ENCODE measurements at places on chromosomes 5 and 9.

DNA sequence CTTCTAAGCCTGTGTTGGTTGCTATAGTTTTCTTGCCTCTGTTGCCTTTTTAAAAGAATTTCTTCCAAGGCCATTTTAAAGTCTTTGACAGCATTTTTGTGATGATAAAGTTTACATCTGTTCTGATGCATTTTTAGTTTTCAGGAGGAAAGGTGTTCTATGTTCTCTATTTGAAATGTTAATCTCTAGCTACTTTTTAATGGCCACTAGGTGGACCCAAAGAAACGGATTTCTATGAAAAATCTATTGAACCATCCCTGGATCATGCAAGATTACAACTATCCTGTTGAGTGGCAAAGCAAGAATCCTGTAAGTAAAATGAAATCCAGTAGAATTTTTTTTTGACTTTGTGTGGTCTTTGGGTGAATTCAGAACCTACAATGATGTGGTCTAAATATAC lies 60.2 kb downstream of the MELK start:
- no peak for DNase-seq

DNA sequence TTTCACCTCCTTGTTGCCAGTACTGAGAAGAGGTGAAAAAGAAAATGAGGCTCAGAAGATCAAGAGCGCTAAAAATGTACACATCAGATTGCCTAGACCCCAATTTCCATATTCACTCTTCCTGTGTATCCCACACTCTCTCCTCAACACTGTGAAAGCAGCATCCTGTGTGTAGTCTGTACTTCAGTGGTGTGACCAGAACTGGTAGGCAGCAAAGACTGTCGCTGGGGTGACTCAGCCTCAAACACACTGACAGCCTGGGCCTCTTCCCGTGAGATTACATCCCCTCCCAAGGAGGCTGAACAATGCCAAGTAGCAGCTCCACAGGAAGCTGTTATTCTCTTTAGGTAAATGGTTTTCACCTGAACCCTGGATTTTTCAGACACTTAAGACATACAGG lies 135.5 kb downstream of the CCDC192 start:
- DNase-seq, result peak; percentile 49

DNA sequence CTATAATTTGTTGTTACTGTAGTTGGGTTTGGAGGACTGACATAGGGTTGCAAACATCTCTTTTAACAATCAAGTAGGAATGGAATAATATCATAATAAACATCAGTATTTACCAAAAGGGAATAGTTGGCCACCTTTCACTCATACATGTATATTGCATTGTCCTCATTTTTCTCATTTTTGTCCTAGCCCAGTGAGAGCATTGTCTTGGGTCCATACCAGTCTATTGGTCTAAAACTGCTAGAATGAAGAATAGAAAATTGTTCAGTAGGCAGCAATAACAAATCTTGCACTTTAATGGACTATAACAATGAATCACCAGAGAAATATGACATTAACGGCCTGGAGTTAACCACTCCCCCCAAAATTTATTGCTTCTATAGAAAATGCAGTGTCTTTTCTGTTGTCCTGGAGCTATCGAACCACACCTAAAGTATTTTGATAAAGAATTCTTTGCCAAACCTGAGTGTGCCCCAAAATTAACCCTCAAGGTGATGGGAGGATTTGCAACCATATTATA lies 80.9 kb upstream of the IL33 start:
- no peak for DNase-seq

DNA sequence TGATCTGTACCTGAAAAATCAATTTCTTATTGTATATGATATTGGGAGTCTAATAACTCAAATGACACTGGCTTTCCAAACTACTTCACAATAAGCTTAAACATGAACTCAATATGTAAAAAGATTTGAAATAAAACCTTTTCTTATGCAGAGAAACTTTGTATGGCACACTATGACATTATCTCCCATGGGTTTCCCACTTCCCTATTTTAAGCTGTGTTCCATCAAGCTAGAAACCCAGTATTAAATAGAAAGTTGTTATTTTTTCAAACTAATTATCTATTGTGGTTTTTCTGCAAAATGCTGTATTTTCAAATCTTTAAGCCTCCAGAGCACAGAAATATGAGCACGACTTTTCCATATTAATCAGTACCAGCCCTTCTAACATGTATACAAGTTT lies 174.7 kb downstream of the NFIB start:
- DNase-seq, result no peak

GRCh38 chr5:60519372-60519771 lies 180.6 kb downstream of the DEPDC1B start:
- DNase-seq, result no peak

DNA sequence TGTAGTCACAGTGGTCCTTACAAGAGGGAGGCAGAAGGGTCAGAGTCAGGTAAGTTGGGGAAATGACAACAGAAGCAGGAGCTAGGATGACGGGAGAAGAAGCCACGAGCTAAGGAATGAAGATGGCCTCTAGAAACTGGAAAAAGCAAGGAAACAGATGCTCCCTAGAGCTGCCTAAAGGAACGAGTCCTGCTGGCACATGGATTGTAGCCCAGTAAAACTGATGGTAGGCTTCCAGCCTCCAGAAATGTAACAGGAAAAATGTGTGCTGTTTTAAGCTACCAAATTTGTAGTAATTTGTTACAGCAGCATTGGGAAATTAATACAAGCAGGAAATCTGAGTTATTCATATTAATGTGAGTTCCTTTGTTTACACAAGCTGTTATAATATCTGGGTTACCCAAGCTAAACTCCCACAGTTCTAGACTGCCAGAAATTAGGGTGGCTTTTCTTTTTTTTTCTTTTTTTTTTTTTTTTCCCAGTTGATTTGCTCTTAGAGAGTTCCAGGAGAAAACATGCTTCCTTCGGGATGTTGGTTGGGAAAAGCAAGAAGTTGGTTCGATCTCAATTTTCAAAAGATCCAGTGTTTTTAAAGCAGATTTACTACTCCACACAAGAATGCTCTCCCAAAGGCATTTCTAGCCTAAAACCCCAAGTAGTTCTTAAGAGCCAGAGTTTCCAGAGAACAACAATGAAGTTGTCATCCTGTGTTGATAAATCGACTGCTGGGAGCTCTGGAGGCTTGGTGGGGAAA lies 400.0 kb upstream of the SLC24A2 start:
- no peak for DNase-seq

DNA sequence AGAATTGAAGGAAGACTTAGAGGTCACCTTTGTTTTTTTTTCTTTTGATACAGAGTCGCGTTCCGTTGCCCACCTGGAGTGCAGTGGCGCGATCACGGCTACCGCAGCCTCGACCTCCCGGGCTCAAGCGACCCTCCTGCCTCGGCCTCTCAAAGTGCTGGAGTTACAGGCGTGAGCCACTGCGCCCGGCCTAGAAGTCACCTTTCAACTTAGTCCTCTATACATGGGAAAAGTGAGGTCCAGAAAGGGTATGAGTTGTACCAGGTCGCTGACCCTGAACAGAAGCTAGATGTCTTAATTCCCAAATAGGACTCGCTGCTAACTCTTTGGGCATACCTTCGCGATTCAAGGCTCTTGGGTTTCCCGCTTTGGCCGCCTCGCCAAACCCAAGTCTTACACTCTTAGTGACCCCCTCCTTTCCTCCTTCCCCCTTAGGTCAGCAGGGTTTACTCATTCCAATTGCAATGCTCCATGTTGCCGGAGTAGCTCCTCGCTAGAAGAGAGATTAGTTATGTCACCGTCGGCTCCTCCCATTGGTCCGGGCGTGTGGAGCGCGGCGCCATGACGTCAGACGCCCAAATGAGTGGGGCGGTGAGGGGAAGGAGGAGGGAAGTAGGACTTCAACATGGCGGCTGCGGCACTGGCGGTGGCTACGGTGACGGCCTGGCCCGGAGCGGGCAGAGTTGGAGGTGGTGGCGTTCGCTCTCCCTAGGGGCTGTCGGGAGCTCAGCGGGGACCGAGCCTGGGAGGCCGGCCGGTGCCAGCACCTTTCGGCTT lies at the start of gene UBAP1:
TSS of gene UBAP1 (plus strand) at position 608 of the 777 bp plus-strand sequence. CDS start 41,872 bp downstream, outside the sequence.
- peak; percentile 89 for DNase-seq

GRCh38 chr9:135971111-135971766 lies 10.1 kb upstream of the UBAC1 start:
- DNase-seq, result no peak

- DNase-seq, result no peak
These were observed 66.0 kb downstream of the RASEF start for GRCh38 chr9:82996941-82997340.

DNA sequence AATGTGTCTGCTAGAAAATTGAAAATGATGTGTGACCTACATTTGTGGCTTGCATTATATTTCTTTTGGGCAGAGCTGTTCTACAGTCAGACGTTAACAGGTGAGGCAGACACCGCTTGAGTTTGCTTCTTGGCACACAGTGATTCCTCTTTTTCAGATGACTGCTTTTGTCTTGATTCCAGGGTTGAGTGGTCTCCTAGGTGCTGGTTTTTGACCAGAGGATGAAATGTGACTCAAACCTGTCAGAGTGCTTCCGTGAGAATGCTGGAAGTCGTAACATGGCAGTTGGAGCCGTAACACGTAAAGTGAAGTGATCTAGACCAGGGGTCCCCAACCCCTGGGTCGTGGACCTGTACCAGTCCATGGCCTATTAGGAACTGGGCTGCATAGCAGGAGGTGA lies 28.3 kb upstream of the NDFIP1 start:
- DNase-seq, result no peak

GRCh38 chr9:84796404-84796803 lies 126.9 kb downstream of the NTRK2 start:
- no peak for DNase-seq

DNA sequence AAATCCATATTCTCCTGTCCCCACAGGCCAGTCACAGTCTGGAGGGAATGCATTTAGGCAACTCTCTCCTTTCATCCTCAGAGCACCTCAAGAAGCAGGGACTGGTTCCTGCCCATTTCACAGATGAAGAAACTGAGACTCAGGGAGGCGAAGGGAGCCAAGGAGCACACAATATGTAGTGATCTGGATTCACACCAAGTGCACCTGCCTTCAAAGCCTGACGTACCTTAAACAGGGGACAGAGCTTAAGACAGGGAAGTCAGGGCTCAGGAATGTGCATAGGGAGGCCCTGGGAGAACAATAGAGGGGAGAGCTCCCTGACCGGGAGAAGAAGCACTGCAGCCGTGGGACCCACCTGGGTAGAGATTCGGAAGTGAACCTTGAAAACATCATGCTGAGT lies 83.0 kb downstream of the GABBR2 start:
- DNase-seq, result no peak

- DNase-seq, result no peak
These were observed 281.6 kb downstream of the CRB2 start for GRCh38 chr9:123637606-123637944.

- no peak for DNase-seq
These were observed 41.5 kb downstream of the CXXC5 start for GRCh38 chr5:139689631-139690063.

DNA sequence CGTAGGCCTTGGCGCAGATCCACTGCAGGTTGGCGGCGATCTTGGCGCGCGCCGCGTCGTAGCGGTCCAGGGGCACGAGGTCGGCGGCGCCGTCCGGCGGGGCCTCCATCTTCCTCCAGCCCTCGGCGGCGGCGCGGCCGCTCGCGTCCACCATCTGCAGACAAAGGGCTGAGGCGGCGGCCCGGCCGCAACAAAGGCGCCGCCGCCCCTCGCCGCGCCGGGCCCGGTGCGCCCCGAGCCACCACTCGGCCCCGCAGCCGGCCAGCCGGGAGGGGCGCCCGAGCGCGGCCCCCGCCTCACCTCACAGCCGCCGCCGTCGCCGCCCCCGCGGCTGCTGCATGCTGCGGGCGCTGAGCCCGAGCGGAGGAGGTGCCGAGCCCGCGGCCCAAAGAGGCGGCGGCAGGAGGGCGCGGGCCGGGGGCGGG lies 328 bp downstream of the CAMSAP1 start:
- DNase-seq, result no peak

GRCh38 chr9:94010980-94011533 lies 55.9 kb upstream of the BARX1 start:
- DNase-seq, result no peak

GRCh38 chr9:133396952-133397351 lies 20.8 kb downstream of the STKLD1 start:
- DNase-seq, result no peak

GRCh38 chr5:113252066-113252465 lies 182.7 kb downstream of the TSSK1B start:
- DNase-seq, result no peak

DNA sequence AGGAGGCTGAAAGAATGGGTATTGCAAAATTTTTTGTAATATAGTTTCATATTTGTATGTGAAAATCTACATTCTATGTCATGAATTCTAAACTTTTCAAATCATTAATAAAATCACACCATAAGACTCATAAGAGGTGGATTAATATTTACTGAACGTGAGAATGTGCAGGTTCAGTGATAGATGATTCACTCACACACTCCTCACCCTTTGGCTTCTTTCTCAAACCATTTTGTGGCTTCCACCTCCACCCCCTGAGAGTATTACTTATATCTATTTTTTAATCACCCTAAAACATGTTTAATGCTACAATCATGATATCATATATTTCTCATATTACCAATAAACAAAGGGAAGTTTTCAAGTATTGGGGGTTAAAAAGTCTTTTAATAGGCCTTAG lies 275.5 kb downstream of the MEF2C start:
- no peak for DNase-seq

- no peak for DNase-seq
These were observed 21.7 kb downstream of the FER start for GRCh38 chr5:108769352-108769751.

GRCh38 chr5:158643840-158644239 lies 455.9 kb downstream of the EBF1 start:
- DNase-seq, result no peak

- DNase-seq, result no peak
These were observed 82.7 kb downstream of the DOCK8 start for GRCh38 chr9:297104-297972.

DNA sequence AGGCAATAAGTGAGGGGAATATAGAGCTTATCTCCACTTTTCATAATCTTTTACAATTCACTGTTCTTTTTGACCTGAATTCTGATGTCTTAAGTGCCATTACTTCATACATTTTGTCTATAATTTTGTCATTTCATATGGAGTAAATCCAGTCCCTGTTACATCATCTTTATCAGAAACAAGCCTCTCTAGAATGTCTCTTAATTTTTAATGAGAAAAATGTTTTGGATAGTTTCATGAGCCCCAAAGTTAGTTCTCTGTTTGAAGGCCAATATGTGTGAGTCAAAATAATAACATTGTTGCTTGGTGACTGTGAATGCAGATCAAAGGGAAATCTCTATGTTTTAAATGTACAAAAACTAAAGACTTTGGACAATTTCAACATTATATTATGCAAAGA lies 329.6 kb upstream of the ARRDC3 start:
- no peak for DNase-seq

- DNase-seq, result no peak
These were observed 14.4 kb downstream of the GLDC start for GRCh38 chr9:6631207-6631512.

- no peak for DNase-seq
These were observed 97.6 kb downstream of the ARSB start for GRCh38 chr5:78887384-78888118.

DNA sequence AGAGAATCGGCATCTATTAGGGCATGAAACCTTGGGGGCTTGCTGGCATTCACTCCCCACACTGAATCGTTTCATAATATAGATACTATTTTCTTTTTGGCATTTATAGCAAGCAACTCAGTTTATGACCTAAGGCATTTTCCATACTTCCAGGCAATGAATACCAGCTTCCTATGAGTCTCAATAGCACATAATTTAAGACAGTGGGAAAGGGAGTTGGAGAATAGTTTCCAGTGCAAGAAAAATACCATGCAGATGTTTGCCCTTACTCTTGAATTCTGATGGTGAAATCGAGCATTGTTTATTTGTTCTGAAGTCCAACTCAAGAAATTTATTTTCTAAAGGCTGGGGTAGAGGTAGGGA lies 175.8 kb upstream of the KLF9 start:
- DNase-seq, result no peak
